NCI-H1436 treated with DMSO at 0.1 percent for 48 hours (cell line): ENCODE measurements at places on chromosomes 13 and 19.
A peak's percentile ranks its signal among the peaks of the same experiment; 100 is the strongest.

DNA sequence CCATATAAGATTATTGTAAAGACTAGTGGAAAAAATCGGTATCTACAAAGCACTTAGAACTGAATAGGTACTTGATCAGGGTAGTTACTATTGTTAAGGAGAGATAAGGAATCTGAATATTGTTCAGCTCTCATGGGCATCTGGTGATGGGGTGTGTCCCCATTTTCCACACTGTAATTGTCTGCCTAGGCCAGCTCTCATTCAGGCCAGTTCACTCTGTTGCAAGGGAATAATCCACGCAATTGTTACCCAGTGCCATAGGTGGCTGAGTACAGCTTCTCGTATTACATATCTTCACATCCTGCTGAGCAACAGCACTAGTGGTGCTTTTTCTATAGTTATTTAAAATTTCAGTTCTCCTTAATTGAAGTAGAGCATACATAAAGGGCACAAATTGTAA, 45.6 kb upstream of the C13orf42 start:
- no peak for DNase-seq

- no peak for DNase-seq
Observed at GRCh38 chr19:19514215-19514657, 1.1 kb downstream of the TSSK6 start.

DNA sequence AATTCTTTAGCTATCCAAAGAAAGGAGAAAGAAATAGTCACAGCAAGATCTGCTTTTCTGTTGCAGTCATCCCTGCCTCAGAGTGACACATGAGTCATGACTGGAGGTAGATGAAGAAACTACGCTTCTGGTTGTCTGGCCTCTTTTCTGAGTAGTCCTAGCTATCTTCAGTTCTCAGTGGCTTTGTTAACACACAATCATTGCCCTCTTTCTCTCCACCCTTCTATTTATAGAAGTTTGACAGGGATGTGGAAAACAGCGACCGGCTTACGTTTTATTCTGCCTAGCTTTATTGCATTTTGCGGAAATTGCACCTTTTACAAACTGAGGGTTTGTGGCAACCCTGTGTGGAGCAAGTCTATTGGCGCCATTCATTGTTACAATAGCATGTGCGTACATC, 26.7 kb downstream of the SPATA13 start:
- no peak for DNase-seq

DNA sequence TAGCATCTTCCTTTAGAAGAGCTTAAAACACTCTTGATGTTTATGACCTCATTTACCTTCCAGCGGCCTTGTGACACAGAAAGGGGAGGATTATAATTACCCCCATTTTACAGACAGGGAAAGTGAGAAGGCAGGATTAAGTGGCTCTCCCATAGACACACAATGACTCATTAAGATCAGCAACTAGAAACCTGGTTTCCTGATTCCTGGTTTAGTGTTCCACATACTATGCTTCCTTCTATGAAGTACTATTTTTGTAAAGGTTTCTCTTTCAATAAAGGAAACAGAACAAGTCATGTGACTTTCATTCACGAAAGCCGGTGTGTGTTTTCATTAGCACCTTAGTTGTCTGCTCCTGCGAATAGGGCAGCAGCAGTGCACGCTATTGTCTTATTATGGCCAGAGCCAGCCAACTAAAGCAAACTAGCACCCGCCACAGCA, 8.3 kb downstream of the IRS2 start:
- peak; percentile 59 for DNase-seq

DNA sequence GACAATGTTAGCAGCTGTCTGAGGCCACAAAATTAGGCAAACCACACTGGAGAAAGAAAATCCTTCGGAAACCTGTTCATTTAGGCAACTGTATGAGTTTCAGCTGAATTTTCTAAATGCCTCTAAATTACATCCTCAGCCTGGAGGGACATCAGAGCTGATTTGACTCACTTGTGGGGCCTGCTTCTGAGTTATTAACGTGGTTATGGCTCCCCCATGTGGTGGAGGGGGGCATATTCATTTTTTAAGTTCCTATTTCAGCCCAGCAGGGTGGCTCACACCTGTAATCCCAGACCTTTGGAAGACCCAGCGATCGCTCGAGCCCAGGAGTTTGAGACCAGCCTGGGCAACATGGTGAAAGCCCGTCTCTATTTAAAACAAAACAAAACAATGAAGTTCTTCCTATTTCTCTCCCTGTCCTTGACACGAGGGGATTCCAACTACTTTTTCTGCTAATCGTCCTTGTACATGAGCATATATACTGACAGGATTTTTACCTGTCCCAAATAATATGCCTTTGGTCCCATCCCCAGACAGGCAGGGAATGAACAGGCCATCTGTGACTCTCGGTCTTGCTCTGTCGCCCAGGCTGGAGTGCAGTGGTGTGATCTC, 31.5 kb upstream of the HIF3A start:
- no peak for DNase-seq

DNA sequence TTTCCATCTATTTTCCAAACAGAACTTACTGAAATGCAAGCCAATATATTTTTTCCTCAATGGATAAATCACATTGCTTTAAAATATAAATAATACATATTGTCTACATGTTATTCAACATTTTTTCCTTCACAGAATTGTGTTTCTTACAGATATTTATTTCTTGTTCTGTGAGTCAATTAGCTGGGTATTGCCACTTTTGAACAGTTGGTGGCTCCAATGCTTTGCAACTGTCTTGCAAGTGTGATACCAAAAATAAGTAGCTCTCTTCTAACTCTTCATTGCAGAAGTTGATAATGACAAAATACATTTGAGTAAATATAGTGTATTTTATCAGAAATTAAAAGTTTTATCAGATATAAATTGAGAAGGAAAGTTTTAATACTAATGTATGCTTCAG, 17.1 kb upstream of the GPC5 start:
- no peak for DNase-seq

GRCh38 chr13:27789495-27790303, 2.6 kb upstream of the GSX1 start:
- no peak for DNase-seq

DNA sequence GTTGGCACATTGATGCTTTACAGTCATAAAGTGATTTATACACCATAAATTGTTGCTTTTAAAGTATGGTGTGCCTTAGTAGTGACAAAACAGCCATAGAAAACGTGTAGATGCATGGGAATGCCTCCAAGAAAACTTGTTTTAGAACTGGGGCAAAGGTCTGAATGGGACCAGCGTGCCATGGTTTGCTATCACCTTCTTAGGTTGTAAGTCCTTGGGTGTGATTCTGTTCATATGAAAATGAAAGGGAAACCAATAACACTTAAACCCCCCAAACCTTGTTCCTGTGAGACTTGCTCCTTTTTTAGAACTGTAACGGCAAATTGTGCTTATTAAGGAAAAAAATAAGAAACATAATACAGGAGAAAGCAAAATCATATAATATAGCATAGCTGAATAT, 603.3 kb upstream of the SLITRK6 start:
- DNase-seq: no peak

DNA sequence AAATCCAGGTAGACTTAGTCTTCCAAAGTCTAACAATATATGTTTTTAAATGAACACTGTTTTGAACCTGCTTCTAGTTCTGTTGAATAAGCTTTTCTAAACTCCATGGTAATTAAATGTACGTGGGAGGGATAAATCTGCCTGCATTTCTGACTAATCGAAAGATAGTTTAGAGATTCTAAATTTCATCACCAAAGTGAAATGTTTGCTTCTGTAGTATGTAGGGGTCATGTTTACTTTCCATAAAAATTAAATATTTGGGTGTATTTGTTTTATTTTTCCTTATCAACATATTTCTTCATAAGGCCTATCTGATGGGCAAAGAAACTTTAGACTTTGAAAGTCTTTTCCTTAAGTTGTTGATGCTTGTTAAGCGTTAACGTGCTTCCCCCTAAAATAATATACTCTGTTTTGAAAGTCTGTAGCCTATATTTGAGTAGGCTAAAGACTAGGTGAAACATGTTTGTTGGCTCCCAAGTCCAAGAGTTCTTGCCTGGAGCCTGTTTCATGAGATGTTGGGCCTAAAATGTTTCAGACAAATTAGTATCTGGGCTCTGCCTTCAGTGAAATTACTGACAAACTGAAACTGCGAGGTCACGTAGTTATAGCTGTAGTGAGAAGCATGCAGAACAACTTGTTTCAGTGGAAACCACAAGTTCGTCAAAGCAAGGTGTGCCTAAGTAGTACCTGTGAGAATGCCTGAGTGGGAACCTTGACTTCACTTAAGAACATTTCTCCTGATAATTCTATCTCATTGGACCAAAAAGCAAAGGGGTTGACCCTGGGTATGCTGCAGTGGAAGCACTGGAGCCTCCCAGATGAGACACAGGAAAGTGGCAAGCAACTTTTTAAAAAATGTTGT, 126.2 kb downstream of the LMO7 start:
- no peak for DNase-seq

DNA sequence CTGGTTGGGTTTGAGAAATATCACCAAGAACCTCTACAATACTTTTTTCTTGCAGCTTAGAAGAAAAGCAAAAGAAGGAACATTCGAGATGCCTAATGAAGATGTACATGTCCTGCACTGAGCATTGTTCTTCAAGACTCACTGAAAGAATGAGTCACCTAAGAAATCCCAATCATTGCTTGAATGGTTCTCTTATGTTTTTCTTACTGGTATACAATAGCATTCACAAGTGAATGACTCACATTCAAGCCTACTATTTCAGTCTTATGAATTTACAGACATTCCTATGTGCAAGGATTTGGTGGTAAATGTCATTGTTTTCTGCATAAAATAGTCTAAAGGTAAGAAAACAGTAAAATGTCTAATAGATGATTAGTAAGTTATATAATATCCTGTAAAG, 594.6 kb downstream of the PCDH9 start:
- no peak for DNase-seq

DNA sequence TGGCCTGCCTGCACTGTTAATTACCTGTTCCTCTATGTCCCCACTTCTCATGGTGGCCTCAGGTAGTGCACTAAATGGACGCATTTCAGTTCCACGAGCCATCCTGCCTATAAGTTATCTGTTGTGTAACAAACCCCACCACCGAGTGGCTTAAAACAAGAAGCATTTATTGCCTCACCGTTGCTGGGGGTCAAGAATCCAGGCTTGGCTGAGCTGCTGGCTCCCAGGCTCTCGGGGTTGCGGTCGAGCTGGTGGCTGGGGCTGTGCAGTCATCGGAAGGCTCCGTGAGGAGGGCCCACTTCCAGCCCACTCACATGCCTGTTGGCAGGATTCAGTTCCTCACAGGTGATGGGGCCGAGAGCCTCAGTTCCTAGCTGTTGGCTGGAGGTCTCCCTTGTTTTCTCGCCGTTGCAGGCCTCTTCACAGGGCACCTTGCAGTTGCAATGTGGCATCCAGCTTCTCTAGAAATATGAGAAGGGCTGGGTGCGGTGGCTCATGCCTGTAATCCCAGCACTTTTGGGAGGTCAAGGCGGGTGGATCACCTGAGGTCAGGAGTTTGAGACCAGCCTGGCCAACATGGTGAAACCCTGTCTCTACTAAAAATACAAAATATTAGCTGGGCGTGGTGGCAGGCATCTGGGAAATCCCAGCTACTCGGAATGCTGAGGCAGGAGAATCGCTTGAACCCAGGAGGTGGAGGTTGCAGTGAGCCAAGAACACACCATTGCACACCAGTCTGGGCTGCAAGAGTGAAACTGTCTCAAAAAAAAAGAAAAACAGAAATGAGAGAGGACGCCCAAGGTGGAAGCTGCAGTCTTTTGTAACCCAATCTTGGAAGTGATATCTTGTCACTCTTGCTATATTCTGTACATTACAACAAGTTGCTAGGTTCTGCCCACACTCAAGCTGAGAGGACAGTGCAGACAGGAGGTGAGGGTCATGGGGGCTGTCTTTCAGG, 6.5 kb upstream of the PTOV1 start:
- DNase-seq: no peak

GRCh38 chr19:38059897-38060296, 152.9 kb downstream of the SIPA1L3 start:
- no peak for DNase-seq

GRCh38 chr13:73607489-73608156, 526.6 kb downstream of the KLF12 start:
- peak; percentile 91 for DNase-seq

- DNase-seq: no peak
Observed at GRCh38 chr13:50842251-50842989, 1.1 kb downstream of the DLEU7 start.

- no peak for DNase-seq
Observed at GRCh38 chr19:47315125-47315821, 5.6 kb downstream of the C5AR1 start.

DNA sequence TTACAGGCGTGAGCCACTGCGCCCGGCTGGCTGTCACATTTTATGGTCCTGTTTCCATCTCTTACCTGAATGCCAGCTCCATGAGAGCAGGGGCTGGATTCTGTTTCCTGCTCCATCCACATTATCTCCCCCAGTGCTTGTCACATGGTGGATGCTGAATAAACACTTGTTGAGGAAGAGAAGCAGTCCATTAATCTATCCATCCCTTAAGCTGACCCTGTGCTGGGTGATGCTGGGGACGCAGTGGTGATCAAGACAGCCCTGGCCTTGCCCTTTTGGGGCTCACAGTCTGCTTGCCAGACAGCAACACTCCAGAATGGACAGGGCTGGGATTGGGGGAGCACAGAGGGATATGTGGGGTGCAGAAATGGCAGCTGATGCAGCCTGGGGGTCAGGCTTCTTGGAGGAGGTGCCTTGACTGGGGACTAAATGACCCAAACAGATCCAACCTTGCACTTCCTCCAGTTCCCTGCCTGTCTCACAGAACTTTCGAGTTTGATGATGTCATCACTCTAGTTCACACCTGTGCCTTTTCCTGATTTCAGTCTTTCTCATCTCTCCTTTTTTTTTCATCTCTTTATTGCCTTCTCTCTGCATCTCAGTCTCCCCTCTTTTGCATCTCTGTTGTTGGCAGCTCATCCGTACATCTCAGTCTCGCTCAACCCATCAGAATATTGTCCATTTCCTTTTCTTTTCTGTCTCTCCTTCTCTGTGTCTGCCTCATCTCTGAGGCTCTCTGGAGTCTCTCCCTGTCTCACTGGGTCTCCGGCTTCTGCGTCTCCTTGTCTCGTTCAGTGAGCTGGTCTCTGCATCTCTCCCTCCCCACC, 4.6 kb downstream of the IRF2BP1 start:
- DNase-seq: no peak

DNA sequence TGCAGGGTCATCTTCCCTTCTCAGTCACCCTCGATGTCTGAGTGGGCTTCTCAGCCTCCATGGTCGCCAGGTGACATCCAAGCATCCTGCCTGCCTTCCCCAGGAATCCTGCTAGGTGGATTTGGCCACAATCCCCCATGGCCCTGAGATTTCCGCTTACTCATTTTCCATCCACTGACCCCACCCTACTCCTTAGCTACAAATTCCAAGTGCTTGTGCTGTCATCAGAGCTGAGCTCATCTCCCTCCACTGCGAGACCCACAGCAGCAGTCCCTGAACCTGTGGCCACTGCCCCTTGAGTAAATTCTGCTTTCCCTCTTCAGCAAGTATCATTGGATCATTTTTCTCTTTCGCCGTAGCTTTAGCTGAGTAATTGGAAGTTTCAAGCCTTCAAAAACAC, 90.5 kb upstream of the ANKRD10 start:
- DNase-seq: no peak

- DNase-seq: no peak
Observed at GRCh38 chr13:67283637-67284036, 53.5 kb upstream of the PCDH9 start.

- no peak for DNase-seq
Observed at GRCh38 chr13:86945584-86945983, 725.6 kb upstream of the SLITRK5 start.

- DNase-seq: no peak
Observed at GRCh38 chr13:78341032-78341431, 262.3 kb downstream of the POU4F1 start.
